ENCODE measurements at places on chromosomes 1 and 21.

GRCh38 chr1:115182012-115182715 lies 92.9 kb upstream of the TSPAN2 start:
- DNase-seq = no peak

- DNase-seq = no peak
Observed at GRCh38 chr1:32275424-32275823, 16.5 kb upstream of the HDAC1 start.

DNA sequence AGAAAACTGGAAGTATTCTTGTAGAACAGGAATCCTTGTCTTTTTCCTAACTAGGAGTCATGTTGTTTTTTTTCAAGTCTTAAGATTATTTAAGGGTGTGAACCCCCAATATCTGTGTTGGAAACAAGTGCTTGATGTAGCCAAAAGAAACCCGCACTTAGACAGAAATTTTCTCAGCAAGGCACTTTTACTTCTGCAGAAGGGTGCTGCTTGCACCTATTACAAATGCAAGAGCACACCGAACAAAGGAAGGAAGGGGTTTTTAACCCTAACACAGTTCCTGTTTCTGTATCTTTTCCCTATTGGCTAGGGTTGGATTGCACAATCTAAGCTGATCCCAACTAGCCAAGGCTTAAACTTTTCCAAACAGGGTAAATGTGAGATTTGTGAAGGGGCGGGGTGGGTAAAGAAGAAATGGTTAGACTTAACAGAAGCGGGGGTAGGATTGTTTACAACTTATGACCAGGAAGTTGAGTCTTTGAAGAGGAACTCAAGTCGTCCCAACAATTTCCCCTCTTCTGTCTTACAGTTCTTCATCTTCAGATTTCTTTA lies 75.1 kb downstream of the ZFYVE9 start:
- no peak for DNase-seq

- DNase-seq = no peak
Observed at GRCh38 chr1:8409606-8410005, 91.7 kb downstream of the SLC45A1 start.

- no peak for DNase-seq
Observed at GRCh38 chr1:18479454-18479853, 1.3 kb upstream of the KLHDC7A start.

GRCh38 chr1:88741413-88741812 lies 57.3 kb downstream of the PKN2 start:
- no peak for DNase-seq

- no peak for DNase-seq
Observed at GRCh38 chr1:208100906-208101305, 143.3 kb downstream of the PLXNA2 start.

All from activated T-cell treated with anti-CD3 and anti-CD28 coated beads for 48 hours (primary cell).